ENCODE measurements at places on chromosomes 7 and 10.

DNA sequence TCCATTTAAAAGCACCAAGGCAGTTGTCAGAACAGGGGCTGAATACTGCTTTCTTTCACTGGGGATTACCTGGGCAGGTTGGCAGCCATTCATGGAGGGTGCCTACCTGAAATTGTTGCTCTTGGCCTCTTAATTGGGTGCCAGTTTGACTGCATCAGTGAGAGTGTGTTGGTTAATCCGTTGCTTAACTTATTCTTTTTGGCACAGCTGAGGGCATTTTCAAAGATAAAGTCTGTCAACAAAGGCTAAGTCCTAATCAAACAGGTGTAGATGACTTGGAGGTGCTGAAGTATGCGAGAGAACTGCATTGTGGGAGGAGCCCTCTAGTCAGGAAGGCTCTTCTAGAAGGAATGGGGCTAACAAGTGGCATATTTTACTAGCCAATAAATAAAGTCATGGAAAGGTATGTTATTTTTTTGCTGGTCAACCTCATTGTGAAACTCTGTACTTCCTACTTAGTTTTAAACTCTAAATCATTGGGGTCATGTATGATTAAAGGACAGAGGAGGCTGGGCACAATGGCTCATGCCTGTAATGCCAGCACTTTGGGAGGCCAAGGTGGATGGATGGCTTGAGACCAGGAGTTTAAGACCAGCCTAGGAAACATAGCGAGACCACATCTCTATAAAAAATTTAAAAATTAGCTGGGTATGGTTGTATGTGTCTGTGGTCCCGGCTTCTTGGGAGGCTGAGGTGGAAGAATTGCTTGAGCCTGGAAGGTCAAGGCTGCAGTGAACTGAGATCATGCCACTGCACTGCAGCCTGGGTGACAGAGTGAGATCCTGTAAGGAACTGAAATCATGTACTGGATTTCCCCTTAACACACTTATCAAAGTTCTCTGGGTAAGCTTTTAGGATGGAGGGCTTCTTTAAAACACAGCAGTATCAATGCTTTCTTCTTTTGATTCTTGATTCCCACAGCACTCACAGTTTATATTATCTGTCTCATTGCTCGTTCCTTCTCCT lies 134.1 kb downstream of the LRMDA start:
- no peak for DNase-seq

DNA sequence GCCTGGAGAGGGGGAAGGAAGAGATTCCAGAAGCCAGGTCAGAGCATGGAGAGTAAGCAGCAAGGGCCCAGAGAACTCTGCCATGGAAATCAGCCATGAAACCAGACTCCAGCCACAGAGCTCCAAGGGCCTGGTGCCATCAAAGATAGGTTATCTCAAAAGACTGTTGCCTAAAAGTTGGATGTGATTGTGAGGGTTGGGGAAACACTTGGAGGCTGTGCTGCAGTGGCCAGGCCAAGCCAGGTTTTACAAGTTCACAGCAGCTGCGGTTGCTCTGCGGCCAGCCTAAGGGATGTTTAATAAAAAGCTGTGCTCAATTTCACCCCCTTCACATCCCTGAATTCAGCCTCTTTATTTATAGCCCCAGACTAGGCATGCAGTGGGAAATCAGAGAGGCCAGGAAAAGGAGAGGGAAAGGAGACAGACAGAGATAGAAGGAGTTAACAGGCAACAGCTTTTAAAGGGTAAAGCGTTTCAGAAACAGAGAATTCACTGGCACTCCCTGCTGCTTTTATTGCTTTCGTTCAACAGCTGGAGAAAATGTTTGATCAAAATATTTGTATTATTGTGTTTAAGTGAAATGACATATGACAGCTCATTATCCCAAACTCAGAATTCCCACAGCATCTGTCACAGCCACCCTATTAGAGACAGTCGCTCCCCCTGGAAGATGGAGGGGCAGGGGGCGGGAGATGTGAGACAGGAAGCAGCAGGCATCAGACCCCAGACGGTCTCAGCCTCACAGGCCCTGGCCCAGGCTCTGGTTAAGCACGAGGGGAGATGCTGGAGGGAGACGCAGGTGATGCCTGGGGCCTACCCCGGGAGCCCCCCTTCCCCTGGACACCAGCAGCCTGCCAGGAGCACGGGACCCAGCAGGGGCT lies 140.1 kb downstream of the GLI3 start:
- DNase-seq, result no peak

DNA sequence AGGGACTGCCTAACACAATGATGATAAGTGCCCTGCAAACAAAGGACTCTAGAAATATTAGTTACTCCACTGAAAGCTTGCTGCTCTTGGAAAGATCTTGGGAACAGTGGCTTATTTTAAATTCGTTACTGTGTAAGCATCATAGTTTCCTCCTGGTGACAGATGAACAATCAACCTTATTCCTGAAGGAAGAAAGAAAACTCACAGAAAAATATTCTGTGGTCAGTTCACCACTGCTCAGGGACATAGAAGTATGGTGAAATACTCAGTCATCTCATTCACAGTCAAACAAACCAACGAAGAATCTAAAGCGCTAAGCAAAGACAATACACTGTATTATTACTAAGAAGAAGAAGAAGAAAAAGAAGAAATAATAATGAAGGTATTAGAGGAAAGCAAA lies 27.8 kb downstream of the MKX start:
- no peak for DNase-seq

- DNase-seq, result no peak
Observed at GRCh38 chr10:69685802-69686585, 55.9 kb downstream of the FAM241B start.

GRCh38 chr7:108311446-108312168 lies 144.6 kb downstream of the NRCAM start:
- no peak for DNase-seq

DNA sequence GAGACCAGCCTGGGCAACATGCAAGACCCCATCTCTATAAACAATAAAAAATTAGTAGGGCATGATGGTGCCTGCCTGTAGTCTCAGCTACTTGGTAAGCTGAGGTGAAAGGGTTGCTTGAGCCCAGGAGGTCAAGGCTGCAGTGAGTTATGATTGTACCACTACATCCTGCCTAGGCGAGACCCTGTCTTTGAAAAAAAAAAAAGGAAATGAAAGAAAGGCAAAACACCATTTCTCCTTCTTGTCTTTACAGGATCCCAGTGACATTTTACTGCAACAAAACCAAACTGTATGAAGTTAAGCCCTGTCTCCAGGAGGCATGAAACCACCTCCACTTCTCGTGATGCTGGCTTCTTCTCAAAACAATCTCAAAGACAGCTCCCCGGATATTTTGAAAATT lies 29.9 kb upstream of the PBLD start:
- no peak for DNase-seq

GRCh38 chr10:84826704-84827103 lies 498.3 kb downstream of the CCSER2 start:
- no peak for DNase-seq

DNA sequence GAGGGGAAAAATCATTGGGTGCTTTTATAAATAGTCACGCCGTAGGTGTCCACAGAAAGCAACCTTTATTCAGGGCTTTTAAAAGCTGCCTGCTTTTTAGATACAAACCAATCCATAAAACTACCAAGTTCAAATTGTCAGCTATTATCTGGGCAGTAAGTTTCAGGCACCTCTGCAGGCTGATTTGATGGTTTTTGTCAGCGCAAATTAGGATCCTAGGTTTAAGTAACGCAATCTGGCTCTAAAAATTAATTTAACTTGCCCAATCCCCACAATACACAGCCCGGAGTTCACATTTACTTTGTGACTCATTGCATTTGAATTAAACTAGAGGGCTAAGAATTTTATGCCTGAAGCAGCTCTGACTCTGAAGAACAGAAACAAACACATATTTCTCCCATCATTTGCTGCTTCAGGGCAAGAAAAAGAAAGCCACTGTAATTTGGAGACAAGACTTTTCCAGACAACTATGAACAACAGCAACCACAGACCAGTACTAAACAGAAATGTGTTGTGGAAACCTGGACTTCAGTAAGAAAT lies 43.3 kb downstream of the NRP1 start:
- no peak for DNase-seq

DNA sequence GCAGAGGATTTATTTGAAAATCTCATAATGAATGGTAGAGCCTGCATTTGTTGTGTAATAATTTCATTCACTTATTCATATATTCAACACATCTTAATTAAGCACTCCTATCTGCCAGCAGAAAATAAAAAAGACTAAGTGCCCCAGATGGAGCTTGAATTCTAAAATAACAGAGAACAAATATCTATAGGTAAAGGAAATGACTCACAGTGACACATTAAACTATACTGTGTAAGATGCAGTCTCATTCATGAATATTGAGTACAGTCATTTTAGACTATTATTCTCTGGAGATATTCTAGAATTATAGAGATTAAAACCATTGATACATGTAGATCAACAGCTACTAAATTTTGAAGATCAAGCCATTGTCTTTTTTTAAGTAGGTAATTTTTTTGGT lies 72.1 kb downstream of the PTPRZ1 start:
- DNase-seq, result no peak

Data from ecto neural progenitor cell (in vitro differentiated cells).